ENCODE measurements at places on chromosomes 2 and 18. TPM values are rescaled to one million over a fixed set of nuclear protein-coding genes. Genes with fewer than 3 reads are reported as not detected.

DNA sequence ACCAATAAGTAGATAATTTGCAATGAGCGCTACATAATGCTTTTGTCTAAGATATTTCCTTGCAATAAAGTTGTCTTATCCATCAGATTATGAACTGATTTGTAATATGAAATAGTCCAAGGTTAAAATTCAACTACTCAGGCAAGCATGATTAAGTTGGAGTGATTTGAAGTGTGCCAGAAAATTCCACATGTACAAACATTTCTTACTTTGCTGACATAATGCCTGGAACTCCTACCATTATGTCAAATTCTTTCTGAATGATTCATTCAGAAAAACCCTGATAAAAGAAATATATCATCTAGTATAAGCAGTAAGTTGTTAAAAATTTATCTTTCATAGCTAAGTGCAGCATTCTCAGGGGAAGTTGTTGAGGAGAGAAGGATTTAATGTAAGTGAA lies 87.3 kb downstream of the CBLN2 start:
- peak; percentile 4 for DNase-seq

DNA sequence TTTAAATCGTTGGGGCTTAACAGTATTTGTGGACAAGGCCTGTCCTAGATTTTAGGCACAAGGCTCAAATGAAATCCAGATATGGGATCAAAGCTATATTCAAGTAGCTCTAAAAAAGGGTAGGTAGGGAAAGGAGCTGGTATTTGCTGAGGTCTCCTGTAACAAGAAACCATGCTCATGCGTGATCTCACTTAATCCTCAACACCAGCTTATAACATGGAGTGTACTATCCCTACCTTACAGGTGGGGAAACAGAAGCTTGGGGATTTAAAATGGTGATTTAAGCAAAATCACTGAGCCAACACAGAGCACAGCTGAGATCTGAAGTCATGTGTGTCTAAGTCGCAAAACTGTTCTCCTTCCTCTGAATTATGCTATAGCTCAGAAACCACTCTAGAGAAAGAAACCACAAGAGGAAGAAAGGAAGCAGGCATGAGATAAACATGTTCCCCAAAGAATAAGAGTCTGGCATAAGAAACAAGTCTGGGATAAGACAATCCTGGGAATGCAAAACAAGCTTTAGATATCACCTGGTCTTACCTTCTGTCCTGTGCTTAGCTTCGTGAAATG lies 43.1 kb downstream of the CYRIA start:
- no peak for DNase-seq

- no peak for DNase-seq
These were observed 41.6 kb downstream of the CDH19 start for GRCh38 chr18:66562279-66562678.

The C2orf80 gene
- total RNA-seq, result not detected

The CWC22 gene
- 15.8 TPM for total RNA-seq

The DCDC2C gene
- total RNA-seq, result not detected
